ENCODE measurements at places on chromosomes 5 and 9.

- DNase-seq: no peak
These were observed 7.3 kb upstream of the SLC25A48 start for GRCh38 chr5:135826994-135827671.

DNA sequence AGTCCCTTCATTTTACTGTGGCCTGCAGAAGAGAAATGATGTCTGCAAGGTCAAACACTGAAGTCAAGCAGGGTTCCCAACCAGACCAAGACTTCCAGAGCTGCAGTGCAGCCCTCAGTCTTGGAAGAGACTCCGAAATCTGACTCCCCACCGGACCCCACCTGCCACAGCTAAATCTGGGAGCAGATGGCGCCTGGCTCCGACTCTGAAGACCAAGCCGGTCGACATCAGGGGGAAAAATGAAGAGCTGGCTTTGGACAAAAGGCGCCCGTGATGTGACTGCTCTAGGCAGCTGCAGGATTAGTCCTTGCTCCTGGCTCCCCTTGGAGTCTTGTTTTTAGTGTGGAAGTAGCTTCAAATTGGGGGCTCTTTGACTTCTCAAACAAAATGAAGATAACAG, 72.4 kb upstream of the ZNF622 start:
- no peak for DNase-seq

GRCh38 chr5:67416133-67416937, 219.7 kb upstream of the CD180 start:
- peak; percentile 52 for DNase-seq

- DNase-seq: no peak
These were observed 3.1 kb downstream of the TMEM252 start for GRCh38 chr9:68537616-68537880.
